ENCODE measurements at places on chromosomes 12 and 14.
A peak's percentile ranks its signal among the peaks of the same experiment; 100 is the strongest.

GRCh38 chr12:5584412-5585175 lies 152.7 kb downstream of the NTF3 start:
- DNase-seq, result no peak

- DNase-seq, result peak; percentile 12
These were observed 144.2 kb downstream of the PLEKHA5 start for GRCh38 chr12:19273482-19274330.

- DNase-seq, result no peak
These were observed 45.4 kb upstream of the NPFF start for GRCh38 chr12:53552361-53553327.

GRCh38 chr14:54637270-54638134 lies 70.6 kb downstream of the SAMD4A start:
- no peak for DNase-seq

GRCh38 chr14:53943751-53944083 lies 12.9 kb downstream of the BMP4 start:
- no peak for DNase-seq

Data from stimulated activated CD4-positive, alpha-beta T cell treated with anti-CD3 and anti-CD28 coated beads, Interleukin-4, amount 100 ng/mL, for 48 hours (primary cell).